ENCODE measurements at places on chromosomes 2 and 18. TPM values are rescaled to one million over a fixed set of nuclear protein-coding genes. Genes with fewer than 3 reads are reported as not detected.

VIL1 gene
- not detected for total RNA-seq

SF3B1 gene
- total RNA-seq: 706 TPM

DPP10 gene
- total RNA-seq: not detected

RAD51AP2 gene
- not detected for total RNA-seq

LHCGR gene
- under 0.01 TPM for total RNA-seq

IRS1 gene
- total RNA-seq: 21.1 TPM

MAP3K19 gene
- total RNA-seq: not detected

SCYGR1 gene
- total RNA-seq: not detected

MC2R gene
- total RNA-seq: not detected
